ENCODE measurements at places on chromosomes 16 and 17.

- no peak for DNase-seq
These were observed 38.8 kb downstream of the HEATR6 start for GRCh38 chr17:60039847-60040442.

GRCh38 chr17:67180275-67180674 is 64.7 kb downstream of the HELZ start:
- DNase-seq, result no peak

- no peak for DNase-seq
These were observed 119.6 kb downstream of the CDH11 start for GRCh38 chr16:65002265-65002664.

GRCh38 chr17:81160747-81161453 is 4.4 kb upstream of the PVALEF start:
- no peak for DNase-seq

- no peak for DNase-seq
These were observed 30.1 kb upstream of the ABCC1 start for GRCh38 chr16:15919331-15919730.

- DNase-seq, result no peak
These were observed 363 bp downstream of the KARS1 start for GRCh38 chr16:75647112-75647491.

- DNase-seq, result no peak
These were observed 8.7 kb downstream of the DLX4 start for GRCh38 chr17:49977463-49978389.

- no peak for DNase-seq
These were observed 57.0 kb downstream of the BAIAP2 start for GRCh38 chr17:81091774-81092517.

- no peak for DNase-seq
These were observed 476.8 kb upstream of the CDH11 start for GRCh38 chr16:65598621-65599020.

- no peak for DNase-seq
These were observed 1.8 kb upstream of the HEATR6 start for GRCh38 chr17:60080545-60080944.

GRCh38 chr16:54026456-54026855 is 260.1 kb downstream of the IRX3 start:
- no peak for DNase-seq

DNA sequence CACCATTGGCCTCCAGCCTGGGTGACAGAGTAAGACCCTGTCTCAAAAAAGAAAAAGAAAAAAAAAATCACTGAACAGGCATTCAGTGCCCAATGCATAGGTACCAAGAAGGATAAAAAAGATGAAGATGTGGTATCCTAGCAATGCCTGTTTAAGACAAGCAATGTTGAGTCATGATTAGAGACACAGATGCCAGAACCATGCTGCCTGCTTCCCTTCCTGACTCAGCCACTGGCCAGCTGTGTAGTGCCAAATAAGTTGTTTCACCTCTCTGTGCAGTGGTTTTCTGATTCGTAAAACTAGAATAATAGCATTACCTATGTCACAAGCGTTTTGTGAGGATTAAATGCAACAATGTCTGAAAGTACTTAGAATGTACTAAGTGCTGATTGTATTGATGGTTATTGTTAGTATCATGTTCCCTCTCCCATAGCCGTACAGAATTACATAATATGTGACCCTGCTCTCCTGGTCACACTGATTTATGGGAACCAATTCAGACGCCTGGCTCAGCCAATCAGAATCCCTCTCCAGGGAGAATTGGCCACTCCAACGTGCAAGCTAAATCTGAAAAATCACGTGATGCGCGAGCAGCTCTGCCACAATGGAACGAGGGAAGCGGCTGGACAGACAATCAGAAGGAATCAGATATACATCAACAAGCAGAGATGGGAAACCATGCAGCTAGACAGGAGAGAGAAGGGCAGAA is 241.9 kb downstream of the SLC39A11 start:
- DNase-seq, result no peak

DNA sequence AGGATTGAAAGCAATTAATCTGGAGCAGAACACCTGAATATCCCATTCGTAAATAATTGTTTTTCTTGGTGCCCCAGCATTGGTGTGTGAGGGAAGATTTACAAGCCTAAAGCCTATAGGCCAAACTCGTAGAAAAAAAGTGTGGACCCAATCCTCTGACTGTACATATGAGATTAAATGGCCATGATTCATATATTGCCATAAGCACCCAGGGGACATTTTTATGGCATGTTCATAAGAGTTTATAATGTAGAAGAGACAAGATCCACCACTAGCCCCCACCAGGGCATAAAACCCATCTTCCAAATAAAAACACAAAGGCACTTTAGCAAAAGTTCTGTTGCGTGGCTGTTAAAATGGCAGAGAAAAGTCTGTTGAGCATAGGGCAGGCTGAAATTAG is 15.5 kb upstream of the SALL1 start:
- no peak for DNase-seq

DNA sequence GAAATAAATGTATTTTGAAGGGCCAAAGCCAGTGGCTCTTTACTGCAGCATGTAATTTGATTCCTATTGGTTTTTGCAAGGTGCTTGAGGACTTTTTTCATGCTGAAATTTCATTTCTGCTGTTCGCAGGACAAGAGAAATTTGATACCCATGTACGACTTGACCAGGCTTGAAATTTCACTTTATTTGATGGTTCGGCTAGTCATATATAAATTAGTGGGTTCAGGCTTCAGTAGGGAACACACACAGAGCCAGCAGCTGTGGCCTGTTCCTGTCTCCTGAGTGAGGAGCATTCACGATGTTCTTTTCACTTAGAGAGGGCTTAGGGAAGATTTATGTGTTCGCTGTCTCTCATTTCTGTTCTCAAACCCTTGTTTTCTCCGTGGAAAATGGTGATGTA is 258.4 kb upstream of the CACNG5 start:
- no peak for DNase-seq

GRCh38 chr16:12801511-12802042 is 2.1 kb downstream of the CPPED1 start:
- DNase-seq, result peak; percentile 93

- no peak for DNase-seq
These were observed 3.1 kb downstream of the MRPL12 start for GRCh38 chr17:81706232-81706611.

- peak; percentile 72 for DNase-seq
These were observed 34.5 kb downstream of the FAM222B start for GRCh38 chr17:28807925-28808634.

DNA sequence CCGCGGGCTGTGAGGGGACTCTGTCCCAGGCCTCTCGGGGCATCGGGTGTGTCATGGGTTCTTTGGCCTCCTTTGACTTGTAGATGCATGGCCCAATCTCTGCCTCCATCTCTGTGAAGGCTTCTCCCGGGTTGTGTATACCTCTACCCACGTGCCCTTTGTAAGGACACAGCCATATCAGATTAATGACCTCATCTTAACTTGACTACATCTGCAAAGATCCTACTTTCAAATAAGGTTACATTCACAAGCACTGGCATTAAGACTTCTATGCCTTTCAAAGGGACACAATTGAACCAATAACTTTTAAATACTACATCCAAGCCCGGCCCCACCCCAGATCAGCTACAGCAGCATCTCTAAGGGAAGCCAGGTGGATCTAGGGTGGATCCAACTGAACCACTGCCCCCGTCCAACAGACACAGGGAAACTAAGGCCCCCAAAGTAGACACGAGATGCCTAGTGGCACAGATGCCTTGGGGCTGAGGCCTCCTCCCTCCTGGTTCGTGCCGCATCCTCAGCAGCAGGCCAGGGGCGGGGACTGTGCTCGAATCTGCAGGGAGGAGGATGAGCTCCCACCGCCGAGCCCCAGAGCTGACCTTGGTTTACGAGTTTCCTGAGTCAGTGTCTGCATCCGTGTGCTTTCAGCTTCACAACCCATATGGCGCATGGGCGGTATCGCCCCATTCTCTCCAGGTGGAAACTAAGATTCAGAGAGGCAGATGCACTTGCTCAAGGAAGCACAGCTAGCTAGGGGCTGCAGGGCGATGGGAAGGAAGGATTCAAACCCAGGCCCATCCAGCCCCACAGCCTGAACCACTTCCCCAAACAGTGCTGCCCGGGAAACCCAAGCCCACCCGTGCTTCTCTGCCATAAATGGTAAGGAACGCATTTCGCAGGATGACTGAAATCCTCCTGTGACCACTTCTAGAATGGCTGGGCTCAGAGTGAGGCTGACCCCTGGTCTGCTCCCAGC is 353.3 kb downstream of the C16orf95 start:
- no peak for DNase-seq

- DNase-seq, result no peak
These were observed 89.3 kb upstream of the ZNF750 start for GRCh38 chr17:82929011-82929622.

- no peak for DNase-seq
These were observed 8.6 kb downstream of the ADGRG1 start for GRCh38 chr16:57637020-57637419.

DNA sequence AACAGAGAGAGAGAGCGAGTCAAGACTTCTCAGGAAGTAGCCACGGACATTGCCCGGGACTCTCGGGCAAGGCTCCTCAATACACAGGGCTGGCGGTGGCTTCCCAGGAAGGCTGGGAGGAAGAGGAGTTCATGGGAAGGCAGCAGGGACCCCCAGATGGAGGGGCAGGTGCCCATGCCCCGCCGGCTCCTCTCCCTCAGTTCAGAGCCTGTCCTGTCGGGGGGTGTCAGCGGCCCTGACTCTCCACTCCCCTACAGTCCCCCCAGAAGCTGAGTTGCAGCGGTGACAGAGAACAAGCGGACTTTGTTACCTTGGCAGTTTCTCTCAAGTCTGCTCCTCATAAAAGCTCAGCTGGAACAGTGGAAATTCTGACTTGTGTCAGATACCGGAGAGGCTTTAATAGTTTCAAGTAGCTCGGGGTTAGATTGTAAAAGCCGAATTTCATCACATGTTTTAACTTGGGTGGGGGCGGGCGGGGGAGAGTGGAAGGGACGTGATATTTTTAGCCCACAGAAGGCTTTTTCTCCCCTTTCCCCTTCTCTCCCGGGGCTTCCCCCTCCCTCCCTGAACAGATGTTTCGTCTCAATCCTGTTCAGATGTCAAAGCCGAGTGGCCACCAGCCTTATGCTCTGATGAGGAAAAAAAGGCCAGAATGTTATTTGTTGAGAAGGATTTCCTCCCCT is 65.2 kb downstream of the NKD1 start:
- DNase-seq, result no peak

DNA sequence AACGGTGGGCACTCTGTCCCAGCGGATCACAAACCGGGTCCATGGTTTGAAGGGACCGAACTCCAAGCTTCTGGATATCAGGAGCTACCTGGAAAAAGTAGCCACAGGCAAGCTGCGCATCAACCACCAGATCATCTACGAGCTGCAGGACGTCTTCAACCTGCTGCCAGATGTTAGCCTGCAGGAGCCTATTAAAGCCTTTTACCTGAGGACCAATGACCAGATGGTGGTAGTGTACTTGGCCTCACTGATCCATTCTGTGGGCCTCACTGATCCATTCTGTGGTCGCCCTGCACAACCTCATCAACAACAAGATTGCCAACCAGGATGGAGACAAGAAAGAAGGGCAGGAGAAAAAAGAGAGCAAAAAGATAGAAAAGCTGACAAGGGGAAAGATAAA is 6.3 kb upstream of the CEP112 start:
- no peak for DNase-seq

- DNase-seq, result no peak
These were observed 16.8 kb downstream of the LGALS9 start for GRCh38 chr17:27647765-27648164.

- no peak for DNase-seq
These were observed 356.5 kb upstream of the CDH8 start for GRCh38 chr16:62392698-62393097.

GRCh38 chr17:556431-556995 is 158.1 kb downstream of the VPS53 start:
- no peak for DNase-seq

DNA sequence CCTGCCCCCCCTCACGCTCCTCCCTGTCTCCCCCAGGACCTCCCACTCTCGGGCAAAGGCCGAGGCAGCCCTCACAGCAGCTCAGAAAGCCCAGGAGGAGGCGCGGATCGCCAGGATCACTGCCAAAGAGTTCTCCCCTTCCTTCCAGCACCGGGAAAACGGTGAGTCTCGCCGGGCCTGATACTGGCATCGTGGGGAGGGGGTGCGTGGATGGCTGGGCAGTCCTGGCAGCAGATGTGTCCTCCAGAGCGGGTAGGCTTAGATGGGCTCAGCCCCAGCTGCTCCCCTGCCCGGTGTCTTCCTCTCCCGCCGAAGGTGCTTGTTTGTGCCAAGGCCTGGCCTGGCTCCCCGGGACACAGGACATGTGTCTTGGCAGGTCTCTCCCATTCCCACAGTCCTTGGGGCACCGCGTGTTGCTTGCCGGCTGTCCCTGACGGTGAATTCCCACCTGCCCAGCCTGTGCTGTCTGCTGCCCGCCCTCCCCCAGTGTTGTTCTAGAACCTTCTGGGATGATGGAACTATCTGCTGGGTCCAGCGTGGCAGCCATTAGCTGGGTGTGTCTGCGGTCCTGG is 81.6 kb downstream of the KLHDC4 start:
- DNase-seq, result no peak

- no peak for DNase-seq
These were observed 13.2 kb downstream of the CIAPIN1 start for GRCh38 chr16:57434003-57434402.

GRCh38 chr17:2184993-2185931 is 118.3 kb downstream of the SMG6 start:
- DNase-seq, result no peak

GRCh38 chr17:58985971-58986370 is 120.7 kb downstream of the TRIM37 start:
- DNase-seq, result no peak

- no peak for DNase-seq
These were observed 402.6 kb upstream of the KIF2B start for GRCh38 chr17:53420035-53420641.

DNA sequence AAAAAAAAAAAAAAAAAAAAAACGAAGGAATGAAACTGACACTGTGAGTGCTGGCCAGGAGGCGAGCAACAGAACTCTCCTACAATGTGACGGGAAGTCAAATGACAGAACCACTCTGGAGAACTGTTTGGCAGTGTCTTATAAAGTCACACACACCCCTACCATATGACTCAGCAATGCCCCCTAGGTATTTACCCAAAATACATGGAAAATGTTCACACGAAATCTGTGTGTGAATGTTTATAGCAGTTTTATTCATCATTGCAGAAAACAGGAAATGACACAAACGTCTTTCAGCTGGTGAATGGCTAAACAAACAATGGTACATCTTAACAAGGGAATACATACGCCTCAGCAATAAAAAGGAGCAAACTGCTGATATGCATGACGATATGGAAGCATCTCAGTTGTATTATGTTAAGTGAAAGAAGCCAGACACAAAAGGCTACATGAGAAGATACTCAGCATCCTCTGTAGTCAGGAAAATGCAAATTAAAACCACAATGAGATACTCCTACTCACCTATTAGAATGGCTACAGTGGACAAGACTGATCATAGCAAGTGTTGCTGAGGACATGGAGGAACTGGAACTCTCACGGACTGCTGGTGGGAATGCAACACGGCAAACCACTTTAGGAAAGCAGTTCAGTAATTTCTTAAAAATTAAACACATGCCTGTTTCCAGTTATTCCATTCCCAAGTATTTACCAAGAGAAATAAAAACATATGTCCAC is 74.7 kb downstream of the TBC1D16 start:
- no peak for DNase-seq

- no peak for DNase-seq
These were observed 87.6 kb downstream of the XYLT1 start for GRCh38 chr16:17382949-17383863.

Data from brain pericyte (primary cell).